Fibroblast of skin of scalp (primary cell): ENCODE measurements at places on chromosomes 3 and 15.

DNA sequence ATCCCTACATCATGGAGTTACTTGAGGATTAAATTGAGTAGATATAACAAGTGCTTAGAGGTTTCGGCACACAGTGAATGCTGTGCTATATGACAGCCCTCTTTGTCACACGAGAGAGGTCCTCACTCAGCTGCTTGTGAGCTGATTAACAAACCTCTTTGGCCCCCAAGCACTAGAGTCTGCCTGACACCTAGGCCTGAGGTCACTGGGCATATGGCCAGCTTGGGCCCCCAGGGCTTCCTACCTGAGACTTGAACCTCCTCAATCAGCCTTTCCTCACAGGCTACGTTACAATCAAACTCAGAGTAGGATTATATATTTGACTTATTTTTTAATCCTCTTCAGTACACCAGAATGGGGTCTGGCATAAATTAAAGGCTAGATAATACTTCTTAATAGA, 88.8 kb downstream of the WDR72 start:
- DNase-seq, result no peak

GRCh38 chr15:78944669-78945407, at the start of gene CTSH:
CTSH (minus strand) TSS chr15:78945046; CDS start chr15:78944981, 65 bp downstream.
- DNase-seq, result peak; percentile 35

DNA sequence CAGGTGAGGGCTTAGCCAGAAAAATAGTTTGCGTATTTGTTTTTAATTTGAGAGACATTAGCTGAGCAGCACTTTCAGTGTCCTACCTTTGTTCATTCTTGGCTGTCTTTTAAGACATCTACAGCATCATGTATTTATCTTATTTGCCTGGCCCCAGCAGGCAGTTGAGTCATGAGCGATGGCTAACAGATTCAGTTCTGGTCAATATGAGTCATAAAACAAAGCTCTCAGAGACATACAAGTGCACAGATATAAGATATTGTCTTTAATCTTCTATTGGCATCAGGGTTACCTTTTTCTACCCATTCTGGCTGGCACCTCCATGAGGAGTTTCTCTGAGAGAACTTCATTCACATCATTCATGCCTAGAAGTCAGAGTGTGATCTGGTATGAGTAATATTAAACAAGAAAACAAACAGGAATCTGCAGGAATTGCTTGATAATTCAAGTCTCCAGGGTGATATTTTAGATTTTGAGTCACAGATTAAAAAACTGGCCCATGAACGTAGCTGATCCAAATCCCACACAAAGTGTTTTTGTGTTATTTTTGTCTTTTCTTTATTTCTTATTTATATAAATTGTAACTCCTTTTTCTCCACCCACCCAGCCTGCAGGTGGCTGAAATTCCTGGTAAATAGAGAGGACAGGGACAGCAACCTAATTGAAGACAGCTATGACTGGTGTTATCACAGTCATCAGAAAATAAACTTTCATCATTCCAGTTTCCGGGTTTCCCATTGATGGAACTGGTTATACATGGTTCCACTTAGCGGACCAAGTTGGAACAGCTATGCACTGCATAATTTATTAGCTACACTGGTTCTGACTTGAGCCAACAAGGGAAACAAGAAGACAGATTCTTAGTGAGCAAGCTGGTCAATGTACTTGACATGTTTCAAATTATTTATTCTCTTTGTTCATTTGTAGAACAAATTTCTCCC, 47.3 kb downstream of the PLSCR2 start:
- peak; percentile 59 for DNase-seq

- DNase-seq, result peak; percentile 83
Observed at GRCh38 chr3:52831500-52832301, 1.2 kb upstream of the ITIH4 start.

DNA sequence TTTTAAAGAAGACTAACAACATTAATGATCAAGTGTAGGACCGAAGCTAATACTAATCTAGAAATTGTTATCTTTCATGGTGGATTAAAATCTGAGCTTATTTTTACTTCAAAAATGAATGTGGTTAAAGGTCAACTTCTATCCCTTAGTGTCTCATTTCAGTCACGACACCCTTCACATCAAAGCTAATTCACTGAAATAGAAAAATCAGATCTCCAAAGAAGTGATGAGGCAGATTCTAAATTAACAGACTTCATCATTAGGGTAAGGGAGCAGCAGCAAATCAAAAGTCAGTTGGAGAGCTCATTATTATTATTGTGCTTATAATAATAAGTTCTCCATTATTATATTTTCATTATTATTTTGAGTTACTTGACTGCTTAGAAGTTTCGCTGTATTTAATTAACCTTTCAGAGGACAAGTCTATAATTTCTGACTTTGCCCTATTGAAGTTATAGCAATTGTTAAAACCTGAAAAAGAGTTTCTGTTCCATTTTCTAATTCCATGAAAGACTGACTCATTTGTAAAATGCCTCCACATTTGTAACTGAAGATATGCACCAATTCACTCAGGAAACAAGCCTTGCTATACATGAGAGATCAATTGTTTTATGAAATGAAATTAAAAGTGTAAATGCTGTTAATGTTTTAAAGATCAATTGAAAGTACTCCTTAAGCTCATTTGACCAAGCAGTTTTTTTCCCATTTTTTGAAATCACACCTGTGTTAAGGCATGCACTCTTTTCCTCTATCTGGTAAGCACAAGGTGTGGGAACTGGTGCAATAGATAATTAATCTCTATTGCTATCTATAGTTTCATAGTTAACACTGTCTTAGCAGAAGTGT, 23.1 kb upstream of the CMC1 start:
- no peak for DNase-seq

DNA sequence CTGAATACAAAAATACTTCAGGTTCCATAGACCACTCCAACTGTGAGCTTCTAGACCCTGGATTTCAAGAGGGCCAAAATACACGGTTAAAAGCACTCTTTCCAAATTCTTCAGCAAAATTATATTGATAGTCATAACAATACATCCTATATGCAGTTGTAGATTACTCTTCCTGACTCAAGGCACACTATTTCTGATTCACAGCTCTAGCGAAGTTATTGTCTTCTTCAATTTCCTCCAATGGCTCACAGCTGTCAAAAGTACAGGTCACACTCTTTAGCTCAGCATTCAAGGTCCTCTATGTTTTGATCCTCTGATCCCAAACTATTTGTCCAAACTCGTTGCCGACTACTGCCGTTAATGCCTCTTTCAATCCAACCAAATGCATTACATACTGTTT, 13.5 kb upstream of the CCDC80 start:
- no peak for DNase-seq

- no peak for DNase-seq
Observed at GRCh38 chr3:14137445-14137844, 12.6 kb downstream of the TMEM43 start.

GRCh38 chr15:29934251-29934650, 112.0 kb upstream of the TJP1 start:
- peak; percentile 42 for DNase-seq

DNA sequence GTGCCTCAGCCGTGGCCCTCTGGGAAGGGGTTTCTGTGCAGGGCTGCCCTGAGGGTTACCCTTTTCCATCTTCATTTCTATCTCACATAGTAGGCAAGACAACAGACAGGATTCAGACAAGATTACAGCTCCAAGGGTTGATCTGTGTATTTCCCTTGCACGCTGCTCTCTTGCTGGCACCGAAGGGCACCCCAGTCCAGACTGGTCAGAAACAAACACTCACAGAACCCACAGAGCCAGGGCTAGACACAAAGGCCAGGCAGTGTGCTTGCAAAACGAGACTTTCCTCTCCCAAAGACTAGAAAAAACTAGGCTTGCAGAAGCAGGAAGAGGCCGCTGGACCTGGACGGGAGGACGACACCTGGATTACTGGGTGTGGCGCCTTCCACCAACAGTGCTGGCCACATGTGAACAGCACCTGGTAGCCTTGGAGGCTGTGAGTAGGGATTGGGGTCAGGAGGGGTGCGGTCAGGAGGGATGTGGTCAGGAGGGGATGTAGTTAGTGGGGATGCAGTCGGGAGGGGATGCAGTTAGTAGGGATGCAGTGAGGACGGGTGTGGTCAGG, 96.8 kb downstream of the BDH1 start:
- DNase-seq, result no peak

DNA sequence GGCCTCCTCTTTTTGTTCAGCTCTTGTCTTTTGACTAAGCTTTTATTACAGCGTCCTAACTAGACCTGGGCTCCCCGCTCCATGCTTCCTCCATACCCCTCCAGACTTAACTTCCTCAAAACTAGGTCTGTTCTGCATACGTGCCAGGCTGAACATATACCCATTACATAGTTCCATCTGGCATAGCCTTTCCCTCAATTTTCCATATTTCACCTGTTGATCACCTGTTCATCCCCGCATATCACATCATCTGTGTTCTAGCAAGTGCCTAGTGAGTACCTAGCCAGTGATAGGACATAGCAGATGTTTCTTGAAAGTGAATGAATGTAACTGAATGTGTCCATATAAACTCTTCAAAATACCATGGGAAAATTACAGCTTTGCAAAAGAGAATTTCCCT, 36.0 kb downstream of the PARP14 start:
- no peak for DNase-seq

GRCh38 chr3:128495435-128495970, 2.5 kb upstream of the GATA2 start:
- DNase-seq, result no peak

- no peak for DNase-seq
Observed at GRCh38 chr15:58513008-58513407, 81.2 kb downstream of the LIPC start.

DNA sequence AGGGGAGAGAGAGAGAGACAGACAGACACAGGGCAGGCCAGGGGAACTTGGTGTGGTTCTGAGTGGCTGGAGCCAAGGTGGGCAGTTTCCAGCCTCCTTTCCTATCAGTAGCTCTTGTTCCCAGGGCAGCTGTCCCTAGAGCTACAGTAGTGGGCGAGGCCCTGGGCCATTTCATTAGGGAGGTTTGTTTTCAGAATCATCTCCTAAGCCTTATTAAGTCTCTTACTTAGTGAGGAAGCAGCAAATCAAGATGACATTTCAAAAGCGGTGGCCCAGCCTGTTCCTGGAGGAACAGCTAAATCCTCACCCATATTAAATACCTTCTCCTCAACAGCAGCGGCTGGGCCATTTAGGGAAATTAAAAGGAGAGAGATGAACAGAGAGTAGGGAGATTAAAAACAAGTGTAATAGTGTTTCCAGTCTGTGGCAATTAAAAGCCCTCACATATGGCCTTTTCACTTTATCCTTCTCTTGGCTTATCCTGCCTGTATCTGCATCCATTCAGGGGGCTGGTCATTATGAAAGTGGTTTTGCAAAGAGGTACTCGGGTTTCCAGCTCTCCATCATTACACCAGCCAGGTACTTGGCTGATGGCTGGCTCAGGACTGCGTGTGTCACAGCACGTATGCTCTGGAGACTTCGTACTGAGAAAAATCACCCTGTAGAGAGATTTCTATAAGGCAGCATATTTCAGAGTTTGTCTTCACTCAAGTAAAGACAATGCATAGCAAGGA, 91.9 kb upstream of the PRR23C start:
- DNase-seq, result no peak

DNA sequence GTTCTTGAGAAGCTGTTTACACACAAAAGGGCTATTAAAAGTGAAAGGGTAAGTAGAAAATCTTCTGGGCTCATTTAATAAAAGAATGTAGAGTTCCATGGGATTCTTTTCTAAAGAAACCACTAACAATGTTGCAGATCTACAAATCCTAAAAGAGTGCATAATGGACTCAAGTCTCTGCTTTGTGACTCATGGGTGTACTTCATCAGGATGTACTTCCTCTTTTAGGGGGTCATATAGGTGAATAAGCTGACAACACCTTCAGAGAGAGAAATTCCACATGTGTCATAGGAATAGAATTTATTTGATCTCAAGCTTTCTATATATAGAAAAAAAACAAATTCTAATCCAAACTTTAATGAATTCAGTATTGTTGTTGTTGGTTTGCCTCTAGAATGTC, 355.5 kb downstream of the TIGIT start:
- peak; percentile 33 for DNase-seq

DNA sequence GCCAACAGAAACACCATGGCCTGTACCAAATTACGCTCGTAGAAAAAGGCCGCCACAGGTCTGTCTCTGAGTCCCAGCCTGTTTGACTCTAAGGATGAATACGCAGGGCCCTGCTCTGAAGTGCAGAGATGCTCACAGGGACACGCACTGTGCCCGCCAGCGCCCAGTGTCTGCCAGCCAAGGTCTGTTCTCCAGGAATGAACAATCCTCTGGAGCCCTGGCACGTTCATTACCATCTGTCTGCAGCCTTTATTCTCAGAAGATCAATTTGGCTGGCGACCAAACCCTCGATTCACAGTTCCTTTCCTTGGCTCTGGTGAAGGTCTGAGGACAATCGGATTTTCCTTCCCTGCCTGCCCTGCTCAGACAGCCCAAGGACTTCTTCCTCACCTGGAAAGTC, 66.3 kb downstream of the NIPA2 start:
- DNase-seq, result no peak

DNA sequence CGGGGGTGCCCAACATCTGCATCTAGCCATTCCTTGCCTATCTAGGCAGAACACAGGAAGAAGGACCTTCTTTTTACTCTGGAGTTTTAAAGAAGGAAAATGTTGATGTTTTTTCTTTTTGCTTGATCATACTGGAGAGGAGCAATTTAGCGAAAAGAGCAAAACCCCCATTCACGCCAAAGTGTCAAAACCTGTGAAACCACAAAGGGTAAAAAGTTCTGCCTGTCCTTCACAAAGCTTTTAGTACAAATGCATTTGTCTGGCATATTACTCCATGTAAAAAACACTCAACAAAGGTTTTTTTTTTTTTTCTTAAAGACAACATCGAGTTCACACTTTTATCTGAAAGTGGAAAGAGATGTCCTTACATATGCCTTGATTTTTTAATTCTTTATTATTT, 214.2 kb upstream of the MRPL3 start:
- no peak for DNase-seq

DNA sequence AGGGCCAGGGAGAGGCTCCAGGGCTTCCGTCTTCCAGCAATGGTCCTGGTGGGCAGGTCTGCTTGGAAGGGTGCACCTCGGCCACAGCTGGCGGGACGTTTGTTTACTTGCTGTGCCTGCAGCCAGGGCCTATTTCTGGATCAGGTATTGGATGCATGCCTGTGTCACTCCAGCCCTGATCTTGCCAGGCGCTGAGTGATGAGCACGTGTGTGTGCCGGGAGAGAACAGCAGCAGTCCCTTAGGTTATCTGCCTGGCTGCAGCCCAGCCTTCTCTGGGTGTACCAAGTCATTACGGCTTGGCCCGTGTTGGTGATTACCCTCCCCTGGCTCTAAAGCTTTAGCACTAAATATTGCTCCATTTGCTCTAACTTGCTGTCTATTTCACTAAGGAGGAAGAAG, 14.9 kb downstream of the CCDC32 start:
- no peak for DNase-seq

GRCh38 chr3:134620476-134621115, 30.2 kb downstream of the KY start:
- DNase-seq, result no peak
